CD4-positive, alpha-beta T cell treated with Interleukin-6 at 100 ng/mL for 8 hours (primary cell): ENCODE measurements at places on chromosomes 5 and 9.

GRCh38 chr5:177472460-177473442 lies 683 bp downstream of the DBN1 start:
- DNase-seq, result peak; percentile 31

GRCh38 chr5:168683247-168683926 lies 104.2 kb upstream of the PANK3 start:
- DNase-seq, result peak; percentile 43

DNA sequence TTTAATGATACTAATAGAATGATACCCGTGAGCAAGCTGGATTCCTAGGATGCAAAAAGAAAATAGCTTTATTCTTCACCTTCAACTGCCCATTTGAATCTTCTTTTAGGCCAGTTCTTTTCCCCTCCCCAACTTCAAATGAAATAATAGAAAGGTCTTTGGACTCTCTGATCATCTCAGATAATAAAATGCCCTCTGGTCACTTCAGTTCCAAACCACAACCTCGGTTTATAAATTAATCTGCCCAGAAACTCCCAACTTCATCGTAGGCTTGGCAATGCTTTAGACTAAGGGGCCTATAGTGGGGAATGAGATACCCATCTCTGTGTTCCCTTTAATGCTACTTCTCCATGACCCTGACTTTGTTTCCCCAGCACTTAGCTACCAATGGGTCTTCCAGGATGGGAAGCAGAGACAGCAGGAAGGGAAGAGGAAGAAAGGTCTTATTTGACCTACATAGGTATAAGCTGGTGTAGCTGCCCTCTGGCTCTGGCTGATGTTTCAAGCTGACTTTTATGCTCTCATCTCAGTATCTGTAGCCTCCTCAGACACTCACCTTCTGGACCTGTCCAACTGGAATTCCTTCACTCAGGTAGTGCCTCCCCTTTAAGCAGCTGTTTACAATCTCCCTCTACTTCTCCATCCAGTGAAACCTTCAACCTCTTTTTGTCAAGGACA lies 47.2 kb upstream of the RAD23B start:
- DNase-seq, result no peak

GRCh38 chr5:113950186-113950585 lies 411.7 kb upstream of the KCNN2 start:
- DNase-seq, result no peak

- DNase-seq, result no peak
These were observed 99.8 kb upstream of the SSBP2 start for GRCh38 chr5:81850501-81851357.

- DNase-seq, result no peak
These were observed 9.6 kb downstream of the SEC61B start for GRCh38 chr9:99231711-99232110.

GRCh38 chr5:103371046-103371607 lies 112.6 kb downstream of the MACIR start:
- DNase-seq, result no peak

GRCh38 chr5:96763026-96763425 lies 44.7 kb downstream of the ERAP1 start:
- DNase-seq, result no peak

- no peak for DNase-seq
These were observed at the start of gene SHROOM1 for GRCh38 chr5:132830436-132831094. Gene SHROOM1 (minus strand): TSS chr5:132830647. CDS start chr5:132826140, 4,507 bp downstream.

GRCh38 chr9:124212381-124213050 lies 45.2 kb upstream of the NEK6 start:
- DNase-seq, result no peak

GRCh38 chr5:82986404-82986803 lies 90.8 kb downstream of the TMEM167A start:
- no peak for DNase-seq

DNA sequence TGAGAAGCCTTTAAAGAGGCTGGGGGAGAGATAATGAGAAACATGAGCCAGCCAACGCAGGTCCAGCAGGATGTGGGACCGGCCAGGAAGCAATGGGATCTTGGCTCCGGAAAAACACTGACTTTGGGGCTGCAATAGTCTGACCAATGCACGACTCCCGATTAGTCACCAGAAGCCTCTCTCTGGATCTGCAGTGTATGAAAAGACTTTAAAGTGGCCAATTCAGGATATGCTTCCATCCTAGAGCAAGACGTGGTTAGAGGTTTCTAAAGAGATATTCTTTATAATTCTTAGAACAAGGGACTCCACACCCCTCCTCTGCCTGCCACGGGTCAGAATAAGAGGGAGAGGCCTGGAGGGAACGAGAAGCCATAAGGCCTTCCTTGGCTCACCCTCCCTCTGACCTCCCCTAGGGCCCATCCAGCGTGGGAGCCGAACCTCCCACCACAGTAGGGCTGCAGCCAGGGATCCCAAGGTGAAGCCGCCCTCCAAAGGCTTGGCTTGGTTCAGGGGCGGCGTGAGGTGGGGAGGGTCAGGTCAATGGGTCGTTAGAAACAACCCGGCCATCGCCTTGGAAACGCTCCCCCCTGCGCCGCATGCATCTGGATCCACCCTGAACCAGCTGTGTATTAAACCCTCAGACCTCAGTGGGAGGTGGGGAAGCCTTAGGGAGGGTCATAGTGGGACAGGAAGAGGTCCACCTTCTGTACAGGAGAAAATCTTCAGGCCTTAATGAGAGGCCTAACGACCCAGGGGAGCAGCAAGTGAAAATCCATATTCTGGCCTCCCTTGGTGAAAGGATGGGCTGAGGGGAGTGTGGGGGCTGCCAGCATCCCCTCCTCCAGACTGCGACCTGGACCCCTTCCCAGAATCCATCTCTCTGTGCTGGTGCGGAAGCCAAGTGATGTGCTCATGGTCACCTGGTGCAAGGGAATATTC lies 11.1 kb downstream of the FGF1 start:
- DNase-seq, result no peak

DNA sequence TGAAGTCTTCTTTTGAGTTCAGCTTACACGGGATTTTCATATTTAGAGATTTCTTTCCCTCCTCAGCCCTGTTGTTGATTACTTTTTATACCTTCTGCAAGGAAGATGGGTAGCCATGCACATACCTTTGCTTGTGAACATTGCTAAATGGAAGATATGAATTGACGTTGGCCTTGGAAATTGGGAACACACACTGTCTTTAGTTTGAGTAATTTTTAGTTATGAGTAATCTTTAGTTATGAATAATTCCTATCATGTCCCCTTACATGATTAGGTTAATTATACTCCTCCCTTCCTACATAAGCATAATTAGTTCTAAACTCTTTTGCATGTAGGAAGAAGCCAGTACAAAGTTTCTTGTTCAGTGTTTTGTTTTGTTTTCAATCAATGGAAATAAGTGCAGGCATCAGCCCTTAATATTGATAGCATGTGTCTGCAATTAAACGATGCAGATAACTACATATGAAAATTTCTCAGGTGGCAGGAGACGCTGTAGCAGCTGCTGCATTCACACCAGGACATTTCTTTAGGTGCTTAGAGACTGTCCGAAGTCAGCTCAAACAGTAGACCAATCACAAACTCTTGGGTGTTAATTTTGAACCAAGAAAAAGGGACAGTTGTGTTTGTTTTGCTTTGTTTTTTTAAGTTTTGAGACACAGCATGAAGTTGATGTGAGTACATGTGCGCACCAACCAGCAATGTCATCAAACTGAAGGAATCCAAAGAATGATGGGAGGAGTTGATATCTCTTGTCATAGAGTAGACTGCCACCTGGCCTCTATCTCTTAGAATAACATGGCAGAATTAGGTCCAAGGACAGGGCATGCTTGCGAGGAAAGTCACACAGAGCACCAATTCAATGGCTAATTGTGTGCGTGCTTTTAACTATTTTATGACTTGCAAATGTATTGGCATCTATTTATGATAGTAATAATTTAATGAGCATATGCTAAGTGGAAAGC lies 51.4 kb downstream of the SMARCA2 start:
- peak; percentile 27 for DNase-seq

DNA sequence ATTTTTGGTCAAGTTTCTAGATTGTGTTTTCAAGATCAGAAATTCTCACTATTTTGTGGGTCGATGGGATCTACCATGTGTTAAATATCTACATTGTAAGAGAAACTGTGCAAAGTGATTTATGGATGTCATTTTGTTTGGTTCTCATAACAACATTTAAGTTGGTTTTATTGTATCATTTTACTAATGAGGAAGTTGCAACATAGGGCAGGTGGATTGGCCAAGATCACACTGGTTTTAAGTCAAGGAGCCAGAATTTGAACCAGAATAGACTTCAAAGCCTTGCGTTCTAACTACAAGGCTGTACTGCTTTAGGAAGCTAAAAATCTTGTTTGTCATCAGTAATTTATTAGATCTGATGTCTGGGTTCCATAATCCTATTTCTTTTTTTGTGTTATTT lies 23.4 kb downstream of the SH3TC2 start:
- DNase-seq, result no peak

- no peak for DNase-seq
These were observed 20.8 kb upstream of the MELK start for GRCh38 chr9:36551910-36552309.

DNA sequence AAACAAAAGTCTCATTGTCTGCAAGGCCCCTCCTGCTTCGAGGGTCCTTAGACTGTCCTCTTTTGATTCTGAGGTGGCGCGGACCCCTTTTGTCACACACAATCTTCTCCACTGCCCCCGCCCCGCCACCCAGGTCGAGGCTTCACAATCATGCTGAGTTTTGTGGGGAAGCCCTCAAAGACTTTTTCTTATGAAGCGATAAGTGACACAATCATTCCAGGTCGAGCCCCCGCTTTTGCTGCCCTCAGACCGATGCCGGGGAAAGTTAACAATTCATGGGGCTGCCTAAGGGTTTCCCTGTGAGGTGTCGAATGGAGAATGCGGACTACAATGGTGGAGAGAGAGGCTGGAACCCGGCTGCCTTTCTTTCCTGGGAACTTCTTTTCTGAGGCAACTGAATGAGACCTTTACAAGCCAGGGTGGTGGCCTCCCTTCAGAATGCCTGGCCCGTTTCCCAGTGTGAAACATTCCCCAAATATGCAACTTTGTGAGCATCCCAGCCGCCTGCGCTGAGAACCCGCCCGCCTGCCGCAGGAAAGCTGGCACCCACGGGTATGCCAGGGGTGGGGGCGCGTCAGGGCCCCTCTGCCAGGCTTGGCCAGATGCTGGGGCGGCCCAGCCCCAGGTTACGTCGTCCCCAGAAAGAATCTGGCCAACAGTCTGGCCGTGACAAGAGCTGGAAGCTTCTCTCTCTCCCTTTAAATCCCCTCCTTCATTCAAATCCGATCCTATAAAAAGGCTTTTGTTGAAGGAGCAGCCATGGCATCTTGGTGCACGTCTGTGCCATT lies 71.9 kb downstream of the MAP1B start:
- DNase-seq, result no peak

GRCh38 chr5:77012601-77013000 lies 17.6 kb upstream of the AGGF1 start:
- no peak for DNase-seq

GRCh38 chr5:34533582-34534522 lies 122.3 kb upstream of the RAI14 start:
- no peak for DNase-seq

DNA sequence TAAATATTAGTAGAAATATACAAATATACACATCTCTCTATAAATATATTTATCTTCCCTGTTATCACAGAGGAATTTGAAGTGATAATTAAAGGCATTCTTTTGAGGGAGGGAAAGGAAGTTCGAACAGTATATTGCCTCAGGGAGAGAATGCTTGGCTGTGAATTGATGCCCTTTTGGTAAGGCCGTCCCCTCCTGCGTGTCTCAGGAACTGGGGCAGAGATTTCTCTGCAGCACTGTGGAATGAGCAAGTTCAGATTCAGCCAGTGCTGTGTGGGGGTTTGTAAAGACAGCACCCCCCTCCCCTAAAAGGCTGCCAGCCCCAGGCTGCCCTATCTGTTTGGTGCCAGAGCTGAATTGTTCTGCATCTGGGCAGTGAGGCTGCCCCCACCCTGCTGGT lies 42.0 kb downstream of the UBE2QL1 start:
- no peak for DNase-seq

- DNase-seq, result no peak
These were observed 21.6 kb downstream of the HMGXB3 start for GRCh38 chr5:150022158-150022531.

GRCh38 chr5:163670036-163670435 lies 164.6 kb downstream of the MAT2B start:
- DNase-seq, result no peak

GRCh38 chr9:108860764-108861163 lies 1.3 kb upstream of the ACTL7A start:
- DNase-seq, result no peak

DNA sequence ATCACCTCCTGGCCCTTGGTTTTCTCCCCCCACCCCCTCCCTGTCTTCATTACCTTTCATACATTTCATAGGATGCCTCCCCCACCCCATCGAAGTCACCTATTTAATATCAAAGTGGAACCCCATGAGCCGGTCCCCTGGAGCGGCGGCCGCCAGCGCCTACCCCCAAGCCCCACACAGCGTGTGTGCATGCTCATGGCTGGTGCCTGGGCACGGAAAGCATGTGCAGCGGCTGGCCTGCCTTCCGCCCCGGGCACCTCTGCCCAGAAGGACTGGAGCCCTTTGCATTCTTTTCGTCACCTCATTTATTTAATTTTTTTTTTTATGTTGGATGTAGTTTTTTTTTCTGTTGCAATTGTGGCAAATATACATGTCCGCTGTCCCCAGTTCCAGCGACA lies 116.2 kb downstream of the WNK2 start:
- DNase-seq, result no peak

GRCh38 chr5:73256862-73257261 lies 83.9 kb downstream of the TMEM174 start:
- DNase-seq, result no peak

GRCh38 chr9:25742256-25742655 lies 64.0 kb upstream of the TUSC1 start:
- no peak for DNase-seq

- DNase-seq, result no peak
These were observed 409.4 kb upstream of the CD180 start for GRCh38 chr5:67605730-67606585.

DNA sequence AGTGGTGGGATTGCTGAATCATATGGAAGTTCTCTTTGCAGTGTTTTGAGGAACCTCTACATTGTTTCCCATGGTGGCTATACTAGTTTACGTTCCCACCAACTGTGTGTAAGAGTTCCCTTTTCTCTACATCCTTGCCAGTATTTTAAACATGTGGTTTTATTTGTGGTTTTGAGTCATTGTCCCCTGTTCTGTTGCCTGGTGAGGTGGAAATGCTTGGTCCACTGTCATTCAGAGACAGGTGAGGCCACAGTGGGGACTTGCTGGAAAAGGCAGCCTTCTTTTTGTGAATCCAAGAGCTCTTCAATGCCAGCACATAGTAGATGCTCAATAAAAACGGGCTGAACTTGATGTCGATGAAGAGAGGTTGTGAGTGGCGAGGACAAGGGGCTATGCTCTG lies 44.2 kb downstream of the SH3PXD2B start:
- DNase-seq, result no peak

- no peak for DNase-seq
These were observed 3.1 kb upstream of the VAV2 start for GRCh38 chr9:133995012-133995896.

DNA sequence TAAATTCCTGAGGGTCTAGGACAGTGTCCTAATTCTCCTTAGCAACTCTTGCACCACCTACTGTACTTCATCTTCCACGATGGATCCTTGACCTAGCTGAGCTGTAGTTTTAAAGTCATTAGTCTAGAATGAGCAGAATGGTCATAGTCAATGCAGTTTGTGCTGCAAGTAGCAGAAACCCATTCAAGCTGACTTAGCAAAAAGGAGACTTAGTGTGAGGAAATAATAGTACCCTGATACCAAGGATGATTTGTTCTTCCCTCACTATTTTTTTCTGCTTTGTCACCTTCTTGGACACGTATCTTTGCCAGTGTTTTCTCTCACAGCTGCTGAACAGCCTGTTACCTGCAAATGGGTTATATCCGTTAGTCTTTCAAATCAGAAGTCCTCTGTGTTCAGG lies 5.3 kb downstream of the MFAP3 start:
- no peak for DNase-seq
